Renal pelvis (tissue), 12 donors: ENCODE measurements at places on chromosomes 4 and X.

- no peak for DNase-seq
These were observed 21.4 kb upstream of the USO1 start for GRCh38 chr4:75702919-75703411.

DNA sequence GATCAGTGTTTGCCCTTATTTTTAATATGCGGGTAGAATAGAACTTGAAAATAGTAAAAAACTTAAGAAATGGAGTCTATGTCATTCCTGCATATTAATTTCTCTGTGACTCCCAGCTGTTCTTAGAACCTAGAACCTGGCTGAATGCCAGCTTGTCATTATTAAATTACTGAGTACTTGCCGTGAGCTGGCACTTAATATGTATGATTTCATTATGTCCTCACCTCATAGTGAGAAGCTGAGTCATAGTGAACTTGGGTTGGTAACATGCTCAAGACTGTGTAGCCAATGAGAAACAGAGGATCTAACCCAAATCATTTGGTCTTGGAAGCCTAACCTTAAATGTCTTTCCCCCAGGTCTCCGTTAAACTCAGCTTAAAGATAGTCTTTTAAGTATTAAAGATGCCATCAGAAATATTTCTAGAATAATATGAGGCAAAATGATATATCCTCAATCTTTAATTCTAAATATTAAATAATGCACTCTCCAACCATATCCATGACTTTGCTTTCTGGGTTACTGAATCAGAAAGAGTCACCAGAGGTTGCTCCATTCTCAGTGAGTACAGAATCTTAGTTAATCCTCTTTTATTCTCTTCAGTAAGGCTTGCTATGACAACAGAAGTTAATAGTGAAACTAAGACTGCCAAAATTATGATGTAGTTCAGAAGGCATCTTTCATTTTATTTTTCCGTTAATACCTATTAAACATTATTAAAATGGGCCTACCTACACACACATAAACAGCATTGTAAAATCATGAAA is 58.6 kb upstream of the TLL1 start:
- DNase-seq = no peak

DNA sequence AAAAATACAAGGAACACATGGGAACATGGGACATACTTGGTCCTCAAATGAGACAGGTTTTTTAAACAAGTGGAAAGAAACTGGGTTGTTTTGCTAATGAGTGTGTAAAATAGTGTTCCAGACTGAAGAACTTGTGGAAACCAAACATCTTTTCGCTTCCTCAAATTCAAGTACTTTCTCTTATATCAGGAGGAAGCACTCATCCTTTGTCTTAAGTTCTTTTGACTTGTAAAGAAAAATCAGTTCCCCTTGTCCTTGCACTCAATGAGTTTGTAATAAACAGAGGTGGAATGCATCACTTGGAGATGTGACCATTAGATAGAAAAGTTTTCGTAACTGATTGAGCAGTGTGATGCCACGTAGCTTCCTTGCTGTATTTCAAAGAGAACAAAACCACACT is 101.1 kb downstream of the PHOX2B start:
- DNase-seq = no peak

DNA sequence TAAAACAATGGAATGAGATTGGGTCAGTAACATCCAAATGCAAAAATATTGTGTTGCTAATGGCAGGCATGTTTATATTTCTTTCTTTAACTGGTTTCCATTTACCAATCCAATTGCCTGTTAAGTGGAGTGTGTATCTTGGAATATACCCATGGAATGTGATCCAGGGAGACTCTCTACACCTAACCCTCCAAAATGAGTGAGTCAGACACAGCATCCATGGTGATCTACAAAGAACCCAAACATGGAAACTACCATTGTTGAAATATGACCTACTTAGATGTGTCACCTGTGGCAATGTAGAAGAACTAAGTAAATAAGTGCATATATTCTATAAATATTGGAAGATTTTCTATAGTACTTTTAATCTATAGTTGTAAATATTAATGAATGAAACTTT is 110.3 kb downstream of the AREG start:
- DNase-seq = no peak

GRCh38 chrX:134676436-134676835 is 18.2 kb upstream of the PLAC1 start:
- no peak for DNase-seq

DNA sequence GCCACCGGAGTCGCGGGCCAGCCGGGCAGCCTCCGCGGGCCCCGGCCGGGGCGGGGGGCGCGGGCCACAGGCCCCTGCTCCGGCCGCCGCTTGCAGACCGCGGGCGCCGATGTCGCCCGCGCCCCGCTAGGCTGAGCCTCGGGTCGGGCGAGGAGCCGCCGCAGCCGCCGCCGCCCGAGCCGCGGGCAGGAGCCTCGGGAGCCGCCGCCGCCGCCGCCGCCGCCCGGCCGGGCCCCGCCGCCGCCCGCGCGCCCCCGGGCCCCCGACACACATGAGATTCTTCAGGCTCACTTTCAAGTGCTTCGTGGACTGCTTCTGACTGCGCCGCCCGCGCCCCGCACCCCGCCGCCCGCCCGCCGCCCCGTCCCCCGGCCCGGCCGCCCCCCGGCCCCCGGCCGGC is 345 bp downstream of the SLC6A8 start:
- DNase-seq = no peak

DNA sequence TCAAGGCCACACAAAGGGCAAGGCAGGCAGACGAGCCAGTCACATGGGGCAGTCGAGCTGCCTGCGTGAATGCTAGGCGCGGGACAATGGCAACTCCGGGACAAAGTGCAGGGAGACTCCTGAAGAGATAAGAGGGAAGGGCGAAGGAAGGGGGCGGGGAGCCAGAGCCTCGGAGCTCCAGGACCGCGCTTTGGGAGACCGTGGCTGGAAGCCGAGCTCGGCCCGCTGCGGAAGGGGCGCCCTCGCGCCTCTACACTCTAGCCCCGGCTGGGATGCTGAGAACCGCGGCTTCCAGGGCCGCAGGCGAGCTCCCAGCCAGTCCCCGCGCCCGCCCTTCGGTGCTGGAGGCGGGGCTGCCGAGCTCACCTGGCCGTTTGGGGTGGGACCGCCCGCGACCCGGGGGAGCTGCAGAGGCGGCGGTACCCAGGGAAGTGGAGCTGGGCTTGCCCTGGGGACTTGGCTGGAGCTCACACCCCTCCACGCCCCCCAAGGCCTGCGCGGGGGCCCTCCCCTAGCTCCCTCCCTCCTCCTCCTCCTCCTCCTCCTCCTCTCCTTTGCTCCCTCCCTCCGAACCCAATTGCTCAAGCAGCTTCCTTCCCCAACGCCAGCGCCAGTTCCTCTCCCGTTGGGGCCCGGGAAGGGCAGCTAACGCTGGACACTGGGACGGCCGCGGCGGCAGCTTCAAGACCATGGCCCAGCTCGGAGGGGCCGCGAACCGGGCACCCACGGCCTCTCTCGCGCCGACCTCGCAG is at the start of gene SOWAHD:
Gene SOWAHD, plus strand, starts transcription at position 610 of the 752 bp plus-strand sequence. Its CDS starts 80 bp downstream, at position 690.
- DNase-seq = no peak

- peak; percentile 58 for DNase-seq
These were observed 1.1 kb upstream of the RAP1GDS1 start for GRCh38 chr4:98260047-98260578.

GRCh38 chrX:107596651-107597050 is 31.7 kb upstream of the PRPS1 start:
- no peak for DNase-seq

DNA sequence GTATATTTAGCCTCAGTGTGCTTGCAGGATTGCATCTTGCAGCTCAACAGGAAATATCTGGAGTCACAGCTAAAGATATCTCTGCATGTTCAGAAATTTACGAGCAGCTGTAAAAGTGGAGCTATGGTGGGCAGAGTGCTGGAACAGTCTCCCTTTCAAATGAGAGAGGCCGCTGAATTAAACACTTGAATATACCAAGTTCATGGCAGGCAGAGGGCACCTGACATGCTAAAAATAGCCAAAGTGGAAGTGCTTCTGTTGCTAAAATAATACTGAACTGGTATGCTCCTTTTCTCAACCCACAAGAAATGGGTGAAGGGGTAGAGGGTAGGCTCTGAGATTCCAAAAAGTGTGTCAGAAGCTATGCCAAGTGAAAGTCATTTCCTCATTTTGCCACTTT is 98.1 kb downstream of the MGST2 start:
- peak; percentile 76 for DNase-seq

DNA sequence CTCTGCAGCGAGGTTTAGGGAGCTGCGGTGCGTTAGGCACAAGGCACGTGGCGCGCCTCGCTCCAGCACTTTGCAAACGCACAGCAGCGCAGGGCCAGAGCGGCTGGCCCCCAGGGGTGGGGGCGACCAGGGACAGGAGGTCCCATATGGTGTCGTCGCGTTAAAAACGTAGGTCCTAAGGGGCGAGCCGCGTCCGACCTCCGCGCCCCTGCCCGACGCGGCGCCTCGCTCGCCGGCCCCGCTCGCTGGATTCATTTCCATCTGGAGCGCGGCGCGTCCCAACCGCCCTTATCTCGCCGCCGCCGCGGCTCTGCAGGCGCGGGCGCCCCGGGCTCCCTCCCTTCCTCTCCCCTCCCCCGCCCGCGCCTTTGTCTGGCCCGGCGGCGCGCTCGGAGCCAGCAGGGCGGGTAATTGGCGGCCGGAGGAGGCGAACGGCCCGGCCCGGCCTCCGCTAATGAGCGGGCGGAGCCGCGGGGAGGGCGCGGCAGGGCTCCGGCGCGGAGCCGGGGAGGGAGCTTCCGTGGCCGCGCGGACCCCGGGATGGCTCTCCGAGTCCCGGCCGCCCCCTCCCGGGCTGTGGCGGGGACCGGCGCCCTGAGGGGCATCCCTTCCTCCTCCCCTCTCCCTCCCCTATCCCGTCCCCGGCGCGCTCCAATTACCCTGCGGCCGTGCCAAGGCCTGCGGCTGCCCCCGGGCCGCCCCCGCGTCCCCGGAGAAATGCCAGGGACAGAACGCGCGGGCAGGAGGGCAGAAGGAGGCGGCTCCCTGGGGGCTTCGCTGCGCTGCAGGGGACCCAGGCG is 409.0 kb downstream of the BCOR start:
- peak; percentile 70 for DNase-seq

- DNase-seq = no peak
These were observed 13.5 kb upstream of the GYPA start for GRCh38 chr4:144154044-144154443.

DNA sequence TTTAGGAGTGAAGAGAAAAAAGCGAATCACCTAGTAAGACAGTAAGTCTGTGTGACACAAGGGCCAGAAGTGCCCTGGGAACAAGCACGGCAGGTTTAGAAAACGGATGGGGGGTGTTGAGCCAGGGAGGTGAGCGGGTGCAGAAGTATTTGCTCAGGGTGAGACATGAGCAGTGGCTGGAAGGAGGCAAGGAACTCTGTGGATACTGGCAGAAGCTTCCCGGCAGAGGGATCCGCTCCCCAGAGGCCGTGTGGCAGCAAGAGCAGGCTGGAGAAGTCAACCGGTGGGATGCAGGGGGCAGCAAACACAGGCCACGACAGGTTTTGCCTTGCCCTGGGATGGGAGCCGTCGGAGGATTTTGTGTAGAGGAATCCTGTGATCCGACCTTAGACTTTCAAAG is 2.3 kb upstream of the UVSSA start:
- DNase-seq = no peak

- no peak for DNase-seq
These were observed 75.7 kb upstream of the PAK3 start for GRCh38 chrX:111020283-111020682.

DNA sequence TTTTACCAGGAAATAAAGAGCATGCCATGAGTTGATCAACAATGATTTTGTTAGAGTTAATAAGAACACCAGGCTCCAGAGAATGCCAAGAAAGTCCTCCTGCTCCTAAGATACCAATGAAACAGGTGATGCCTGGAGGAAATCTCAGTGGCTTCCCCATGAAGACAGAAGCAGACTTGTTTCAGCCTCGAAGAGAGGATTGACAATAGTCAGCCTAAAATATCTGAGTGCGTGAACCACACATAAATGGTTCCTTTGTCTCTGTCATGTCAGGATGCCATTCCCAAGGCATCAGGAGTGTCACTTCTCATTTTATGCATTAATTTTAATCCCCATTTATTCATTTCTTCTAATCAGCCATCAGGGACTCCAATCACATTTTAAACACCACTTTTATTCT is 69.6 kb downstream of the PHOX2B start:
- no peak for DNase-seq

DNA sequence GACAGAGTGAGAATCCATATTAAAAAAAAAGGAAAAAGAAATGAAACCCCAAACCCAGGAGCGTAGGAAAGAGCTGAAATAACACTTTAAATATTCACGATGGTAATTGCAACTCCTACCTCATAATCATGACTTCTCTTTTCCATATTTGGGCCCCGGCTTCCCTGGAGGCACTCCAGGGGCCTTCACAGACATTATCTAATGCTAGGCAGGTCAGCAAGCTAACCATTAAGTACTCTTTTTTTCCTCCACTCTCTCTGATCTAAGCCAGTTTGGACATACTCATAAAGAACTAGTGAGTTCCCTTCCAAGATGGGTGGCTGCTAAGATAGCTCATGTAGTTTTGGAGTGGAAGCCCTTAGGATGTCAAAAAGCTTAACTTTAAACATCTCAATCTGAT is 83.2 kb downstream of the SH3KBP1 start:
- no peak for DNase-seq
